ENCODE measurements at places on chromosomes 2 and 18. TPM values are rescaled to one million over a fixed set of nuclear protein-coding genes. Genes with fewer than 3 reads are reported as not detected.

- no peak for DNase-seq
Observed at GRCh38 chr2:215565897-215566296, 130.0 kb upstream of the FN1 start.

DSC3 gene
- polyA plus RNA-seq, result 1.1 TPM

ECEL1 gene
- polyA plus RNA-seq, result 0.10 TPM

GRCh38 chr2:43196768-43197587 lies 29.4 kb downstream of the ZFP36L2 start:
- DNase-seq, result no peak

- DNase-seq, result no peak
Observed at GRCh38 chr2:20737505-20737904, 70.6 kb downstream of the GDF7 start.

OR6B2 gene
- not detected for polyA plus RNA-seq

GRCh38 chr2:109630441-109631430 lies 16.6 kb downstream of the SOWAHC start:
- DNase-seq, result no peak

GRCh38 chr2:47771211-47771610 lies 11.7 kb upstream of the MSH6 start:
- peak; percentile 87 for DNase-seq

GRCh38 chr2:216066230-216066629 lies 15.4 kb downstream of the PECR start:
- no peak for DNase-seq

GRCh38 chr18:47754311-47755101 lies 176.0 kb downstream of the SMAD2 start:
- peak; percentile 26 for DNase-seq

MYO3B gene
- not detected for polyA plus RNA-seq

DNA sequence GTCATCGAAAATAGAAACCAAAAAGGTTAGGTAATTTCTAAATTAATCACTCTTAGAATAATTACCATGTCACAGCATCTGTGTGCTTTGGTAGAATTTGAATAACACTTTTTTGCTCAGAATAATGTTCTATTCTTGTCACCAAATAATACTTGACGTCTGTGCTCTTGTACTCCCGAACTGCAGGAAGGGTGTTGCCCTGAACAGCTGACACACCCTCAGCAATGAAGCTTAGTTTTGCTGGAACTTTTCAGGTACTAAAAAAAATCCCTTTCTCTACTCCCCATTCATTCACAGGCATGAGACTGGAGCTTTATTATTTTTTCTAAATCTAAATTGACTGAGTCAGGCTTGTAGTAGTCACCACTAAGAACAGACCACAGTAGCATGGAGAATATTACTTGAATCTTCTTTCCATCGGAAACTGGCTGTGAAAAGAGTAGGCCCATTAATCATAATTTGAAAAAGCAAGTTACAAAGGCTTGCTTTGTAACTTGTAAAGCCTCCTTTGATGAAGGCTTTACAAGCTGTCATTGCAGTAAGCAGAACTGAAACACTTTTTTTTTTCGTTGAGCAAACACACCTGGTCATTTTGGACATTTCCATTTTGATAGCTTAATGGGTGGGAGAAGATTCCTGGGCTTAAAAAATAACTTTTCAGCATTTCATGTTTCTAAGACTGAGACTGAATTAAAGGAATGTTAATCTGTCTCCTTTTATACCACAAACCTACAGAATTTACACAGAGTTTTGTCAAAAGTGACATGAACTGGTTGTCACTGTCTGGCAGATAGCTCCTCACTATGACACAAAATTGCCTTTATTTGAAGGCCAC lies 70.3 kb upstream of the PELI1 start:
- DNase-seq, result no peak

DNA sequence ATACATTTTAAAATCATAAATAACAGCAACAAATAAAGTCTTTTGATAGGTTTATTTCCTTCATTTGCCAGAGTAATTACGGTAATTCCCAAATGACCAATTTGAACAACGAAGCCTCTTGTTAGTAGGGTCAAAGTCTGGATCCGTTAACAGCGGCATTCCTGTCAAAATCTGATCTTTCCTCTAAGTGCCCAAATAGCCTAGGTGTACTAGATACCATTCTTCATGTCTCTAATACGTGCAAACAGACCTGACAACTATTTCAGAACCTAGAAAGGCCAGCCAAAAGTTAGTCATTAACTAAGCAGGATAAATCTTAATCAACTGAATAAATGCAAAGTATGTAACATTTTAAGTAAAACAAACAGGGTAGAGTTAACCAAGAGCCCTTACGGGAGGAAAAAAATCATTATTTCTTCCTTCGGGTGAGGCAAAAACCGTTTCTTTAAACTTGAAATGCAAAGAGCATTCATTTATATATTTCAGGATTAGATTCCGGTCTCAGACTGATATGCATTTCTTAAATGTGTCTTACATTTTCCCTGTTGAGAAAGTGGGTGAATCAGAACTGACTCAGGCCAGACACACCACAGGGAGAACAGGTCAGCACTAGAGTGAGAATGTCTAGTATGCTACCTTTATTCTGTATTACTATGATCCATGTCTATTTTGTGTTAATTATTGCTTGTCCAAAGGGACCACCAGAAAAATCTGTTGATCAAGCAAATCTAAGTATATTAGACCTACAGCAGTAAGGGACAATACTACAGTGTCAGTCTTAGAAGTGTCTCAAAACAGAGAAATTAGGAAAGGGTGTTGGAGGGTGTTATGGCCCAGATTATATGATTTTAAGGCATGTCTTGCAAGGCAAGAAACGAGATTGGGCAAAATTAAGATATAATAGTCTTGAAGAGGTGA lies 141.5 kb upstream of the NDUFV2 start:
- DNase-seq, result peak; percentile 71

- no peak for DNase-seq
Observed at GRCh38 chr18:48813833-48814489, 136.8 kb downstream of the SMAD7 start.

DNA sequence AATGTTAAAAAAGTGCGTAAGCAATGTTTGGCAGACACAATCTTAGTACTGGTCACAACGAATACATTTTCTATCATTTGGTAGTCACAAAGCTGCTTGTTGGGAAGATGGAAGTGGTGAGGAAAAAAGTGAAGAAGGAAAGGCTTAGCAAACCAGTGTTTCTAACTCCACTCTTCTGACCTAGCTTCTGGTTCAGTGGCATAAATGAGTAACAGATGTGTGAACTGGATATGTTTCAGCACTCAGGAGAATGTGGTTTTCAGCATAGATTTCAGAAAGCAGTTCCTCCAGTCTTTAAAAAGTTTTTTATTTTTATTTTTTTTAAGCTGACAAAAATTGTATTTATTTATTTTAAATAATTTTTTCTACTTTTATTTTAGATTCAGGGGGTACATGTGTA lies 357.1 kb downstream of the CPS1 start:
- no peak for DNase-seq

DNA sequence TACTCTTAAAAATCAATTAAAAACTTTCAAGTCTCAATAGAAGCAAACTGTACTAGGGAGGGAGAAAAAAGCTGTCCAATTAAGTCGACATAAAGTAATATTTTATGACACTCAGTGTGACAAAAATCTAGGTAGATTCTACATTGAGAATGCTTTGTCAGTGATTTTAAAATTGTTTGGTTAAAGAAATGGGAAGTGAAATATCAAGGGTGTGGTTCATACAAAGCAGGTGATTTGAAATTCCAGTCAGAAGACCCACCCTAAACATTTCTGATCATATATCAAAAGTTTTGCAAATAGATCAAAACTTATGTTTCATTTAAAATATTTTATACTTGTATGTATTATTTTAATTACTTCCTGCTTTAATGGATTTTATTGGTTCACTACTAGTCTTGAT lies 338.9 kb upstream of the DCC start:
- DNase-seq, result no peak

DNA sequence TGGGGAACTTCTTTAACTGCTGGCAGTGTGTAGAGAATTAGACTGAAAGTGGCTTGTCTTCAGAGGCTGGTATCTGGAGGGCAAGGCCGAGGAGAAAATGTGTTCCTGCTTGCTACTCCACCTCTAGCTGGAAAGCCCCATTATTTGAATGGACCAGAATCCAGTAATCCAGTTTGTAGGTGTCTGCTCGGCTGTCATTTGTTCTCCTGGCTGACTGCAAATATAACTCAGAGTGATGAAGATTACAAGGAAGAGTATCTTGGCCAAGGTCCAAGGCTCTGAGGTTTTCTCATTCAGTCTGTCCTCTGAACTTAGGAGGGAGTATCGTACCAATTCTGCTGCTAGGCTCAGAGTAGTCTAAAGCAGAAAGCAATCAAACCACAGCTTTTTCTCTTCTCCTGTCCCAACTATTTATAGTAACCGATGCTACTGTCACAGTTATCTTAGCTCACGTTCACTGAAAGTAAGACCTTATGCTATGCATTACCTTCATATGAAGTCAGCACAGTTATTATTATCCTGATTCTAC lies 228.6 kb downstream of the SETBP1 start:
- no peak for DNase-seq

DNA sequence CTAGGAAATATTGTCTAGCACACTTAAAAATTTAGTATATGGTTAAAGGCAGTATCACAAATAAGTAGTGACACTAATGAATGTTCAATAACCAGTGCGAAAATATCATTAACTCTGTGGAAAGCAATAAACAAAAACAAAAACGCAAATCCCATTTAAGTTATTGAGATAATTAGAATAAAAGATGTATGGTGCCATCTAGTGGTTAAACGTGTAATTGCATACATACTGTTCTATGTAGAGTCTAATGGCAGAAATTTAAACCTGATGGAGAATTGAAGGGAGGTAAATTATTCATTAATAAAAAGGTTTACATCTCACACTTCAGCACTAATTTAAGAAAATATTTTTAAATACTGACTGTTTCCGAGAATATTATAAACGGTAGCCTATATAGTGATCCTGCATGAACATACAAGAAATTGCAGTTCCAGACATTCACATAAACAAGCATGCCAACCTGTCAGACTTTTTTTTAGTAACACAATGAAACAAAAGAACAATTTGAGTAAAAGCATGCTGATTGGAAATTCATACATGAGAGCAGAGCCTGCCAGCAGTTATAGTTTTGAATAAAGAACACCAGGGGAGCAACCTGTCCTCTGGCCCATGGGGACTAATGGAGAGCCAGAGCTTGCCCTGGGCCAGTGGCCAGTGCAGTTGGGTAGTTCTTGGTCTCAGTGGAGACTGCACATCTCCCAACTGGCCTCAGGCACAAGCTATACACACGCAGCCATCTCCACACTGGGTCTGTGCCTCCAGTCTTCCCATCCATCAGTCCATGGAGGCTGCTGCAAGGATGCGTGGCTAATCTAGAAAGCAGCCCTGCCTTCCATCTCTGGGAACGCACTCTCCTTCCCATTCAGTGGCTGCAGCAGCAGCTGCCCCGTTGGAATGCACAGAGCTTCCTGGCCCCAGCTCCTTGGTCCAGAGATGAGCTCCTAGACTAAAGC lies 28.0 kb downstream of the GCG start:
- DNase-seq, result peak; percentile 35

DNA sequence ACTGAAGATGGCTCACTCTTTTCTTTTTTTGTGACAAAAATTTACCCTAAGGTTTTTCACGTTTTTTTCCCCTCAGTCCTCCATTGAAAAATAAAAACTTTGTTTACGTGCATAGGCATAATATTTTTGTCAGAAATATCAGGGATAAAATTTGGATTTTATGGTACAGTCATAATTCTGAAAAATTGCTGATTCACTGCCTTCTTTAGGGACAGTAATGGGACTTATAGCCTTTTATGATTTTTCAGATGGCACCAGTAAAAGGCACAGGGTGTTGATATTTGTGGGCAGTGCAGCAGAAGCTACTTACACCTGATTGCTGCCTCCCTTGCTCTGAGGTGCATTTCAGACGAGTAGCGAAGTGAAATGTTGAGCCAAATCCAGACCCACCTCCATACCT lies 139.4 kb upstream of the CDCA7 start:
- DNase-seq, result no peak

- no peak for DNase-seq
Observed at GRCh38 chr2:19484736-19485135, 126.3 kb upstream of the OSR1 start.

ZNF396 gene
- 0.94 TPM for polyA plus RNA-seq

DNA sequence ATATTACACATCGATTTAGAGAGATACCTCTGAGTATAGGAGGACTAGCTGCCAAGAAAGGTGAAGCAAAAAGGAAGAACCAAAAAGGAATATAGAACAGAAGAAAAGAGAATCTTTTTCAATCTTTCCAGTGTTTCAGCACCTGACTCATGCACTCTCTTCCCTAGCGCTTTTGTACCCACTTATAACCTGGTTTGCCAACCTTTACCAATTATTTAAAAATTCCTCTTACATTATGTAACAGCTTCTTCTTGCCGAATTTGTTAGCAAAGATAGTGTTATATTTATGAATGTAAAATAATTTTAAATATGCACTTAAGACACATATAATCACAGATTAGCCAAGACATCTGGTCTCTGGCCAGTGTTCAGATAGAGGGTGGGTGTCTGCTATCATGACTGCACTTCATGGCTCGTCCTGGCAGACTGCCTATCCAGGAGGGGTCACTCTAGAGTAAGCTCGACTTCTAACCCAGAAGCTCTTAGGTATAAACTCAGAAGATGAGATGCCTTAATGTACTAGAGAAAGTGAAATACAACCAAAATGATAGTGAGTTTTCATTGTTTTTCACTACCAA lies 122.9 kb downstream of the ATAD2B start:
- peak; percentile 61 for DNase-seq

GRCh38 chr18:32057624-32058165 lies 34.0 kb upstream of the RNF138 start:
- DNase-seq, result no peak

C2orf72 gene
- 5.2 TPM for polyA plus RNA-seq

PLGLB1 gene
- polyA plus RNA-seq, result 0.59 TPM

CTDSP1 gene
- 34.6 TPM for polyA plus RNA-seq

- no peak for DNase-seq
Observed at GRCh38 chr18:61637319-61637718, 255.5 kb downstream of the RNF152 start.

Measured in A549 (cell line).